Ecto neural progenitor cell (in vitro differentiated cells): ENCODE measurements at places on chromosomes 2 and 18.

GRCh38 chr2:237691029-237691907 lies 63.9 kb downstream of the LRRFIP1 start:
- DNase-seq, result peak; percentile 76

- no peak for DNase-seq
Observed at GRCh38 chr2:28649481-28650265, 102.0 kb upstream of the PPP1CB start.

- no peak for DNase-seq
Observed at GRCh38 chr2:138428710-138429440, 72.7 kb upstream of the SPOPL start.

GRCh38 chr2:42256505-42256904 lies 87.4 kb downstream of the EML4 start:
- no peak for DNase-seq

- no peak for DNase-seq
Observed at GRCh38 chr2:9539531-9539930, 16.1 kb downstream of the ADAM17 start.

- DNase-seq, result no peak
Observed at GRCh38 chr18:39184176-39184575, 1618.6 kb upstream of the CELF4 start.

GRCh38 chr2:202079310-202079709 lies 6.3 kb downstream of the KIAA2012 start:
- DNase-seq, result no peak

GRCh38 chr2:25276569-25277465 lies 64.9 kb downstream of the DNMT3A start:
- peak; percentile 86 for DNase-seq

DNA sequence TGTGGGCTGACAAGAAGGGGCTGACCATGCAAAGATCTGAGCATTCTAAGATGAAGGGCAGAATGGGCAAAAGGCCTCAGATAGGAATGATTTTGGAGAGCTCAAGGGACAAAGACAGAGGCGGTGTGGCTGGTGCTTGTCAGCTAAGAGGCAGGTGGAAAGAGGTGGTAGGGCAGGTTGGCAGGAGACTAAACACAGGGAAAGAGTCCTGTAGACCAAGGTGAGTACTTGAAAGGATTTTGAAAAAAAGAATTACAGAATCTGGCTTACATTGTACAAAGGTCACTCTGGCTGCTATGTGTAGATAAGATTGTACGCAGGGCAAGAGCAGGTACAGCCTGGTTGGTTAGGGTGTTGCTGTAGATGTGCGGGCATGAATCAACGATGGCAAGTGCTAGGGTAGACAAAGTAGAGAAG lies 50.6 kb downstream of the STK39 start:
- DNase-seq, result no peak

GRCh38 chr18:53408271-53408670 lies 816.2 kb downstream of the MBD2 start:
- DNase-seq, result no peak

- no peak for DNase-seq
Observed at GRCh38 chr2:201404699-201405280, 46.5 kb downstream of the TRAK2 start.

GRCh38 chr18:78682716-78683115 lies 296.9 kb upstream of the SALL3 start:
- DNase-seq, result peak; percentile 30

GRCh38 chr2:178899656-178900055 lies 92.4 kb upstream of the TTN start:
- no peak for DNase-seq

- no peak for DNase-seq
Observed at GRCh38 chr2:179561702-179562101, 297.1 kb upstream of the SESTD1 start.

- no peak for DNase-seq
Observed at GRCh38 chr2:18597618-18598017, 8.2 kb upstream of the NT5C1B start.

DNA sequence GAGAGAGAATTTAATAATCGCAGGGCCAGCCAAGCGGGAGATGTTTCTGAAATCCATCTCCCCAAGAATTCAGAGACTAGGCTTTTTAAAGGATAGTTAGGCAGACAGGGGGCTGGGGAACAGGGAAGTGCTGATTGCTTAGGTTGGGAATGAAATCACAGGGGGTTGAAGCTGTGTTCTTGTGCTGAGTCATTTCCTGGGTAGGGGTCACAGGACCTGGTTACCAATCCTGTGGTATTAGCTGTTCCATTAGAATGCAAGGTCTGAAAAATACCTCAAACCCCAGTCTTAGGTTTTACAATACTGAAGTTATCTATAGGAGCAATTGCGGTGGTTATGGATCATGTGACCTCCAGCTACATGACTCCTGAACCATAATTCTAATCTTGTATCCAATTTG lies 4.6 kb downstream of the SP140 start:
- DNase-seq, result no peak
